Stromal cell of bone marrow (primary cell): ENCODE measurements at places on chromosomes 3 and 15.
A peak's percentile ranks its signal among the peaks of the same experiment; 100 is the strongest.

- no peak for DNase-seq
Observed at GRCh38 chr15:96162322-96162721, 168.2 kb upstream of the NR2F2 start.

DNA sequence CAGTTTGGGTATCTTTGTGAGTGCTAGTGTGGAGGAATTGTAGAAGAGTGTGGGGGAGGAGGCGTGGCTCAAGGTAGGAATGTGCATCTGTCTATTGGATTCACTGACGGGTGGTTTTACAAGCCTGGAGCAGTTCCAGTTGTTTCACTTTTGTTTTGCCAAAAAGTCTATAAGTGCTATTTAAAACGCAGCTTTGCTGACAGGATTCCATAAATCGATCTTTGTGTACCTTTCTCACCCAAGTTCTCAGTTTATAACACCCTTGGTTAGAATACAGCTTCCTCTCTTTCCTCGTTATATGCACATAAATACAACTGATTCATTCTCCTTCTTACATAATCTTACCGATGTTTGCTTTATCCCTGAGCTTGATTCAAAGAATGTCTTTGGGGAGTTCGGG, 123.2 kb upstream of the UBE2E2 start:
- no peak for DNase-seq

- DNase-seq = no peak
Observed at GRCh38 chr3:179446501-179446900, 4.8 kb downstream of the GNB4 start.

GRCh38 chr15:91954292-91954691, 100.8 kb downstream of the SLCO3A1 start:
- DNase-seq = no peak

DNA sequence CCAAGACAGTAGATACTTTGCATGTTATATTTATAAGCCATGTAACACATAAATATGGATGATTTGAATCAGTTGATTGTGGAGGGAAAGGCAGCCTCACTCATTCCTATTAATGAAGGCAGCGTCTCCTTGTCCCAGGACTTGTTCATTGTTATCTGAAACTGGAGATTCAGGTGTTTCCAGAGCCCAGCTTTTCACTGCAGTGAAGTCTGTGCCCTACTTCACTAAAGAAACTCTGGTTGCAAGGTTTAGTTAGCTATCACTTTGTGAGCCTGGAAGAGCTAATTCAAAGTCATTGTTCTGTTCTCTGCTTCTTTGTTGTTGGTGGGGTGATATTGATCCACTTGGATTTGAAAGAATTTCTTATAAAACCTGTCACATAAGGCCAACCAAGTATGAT, 9.8 kb downstream of the NR2C2 start:
- DNase-seq = no peak

DNA sequence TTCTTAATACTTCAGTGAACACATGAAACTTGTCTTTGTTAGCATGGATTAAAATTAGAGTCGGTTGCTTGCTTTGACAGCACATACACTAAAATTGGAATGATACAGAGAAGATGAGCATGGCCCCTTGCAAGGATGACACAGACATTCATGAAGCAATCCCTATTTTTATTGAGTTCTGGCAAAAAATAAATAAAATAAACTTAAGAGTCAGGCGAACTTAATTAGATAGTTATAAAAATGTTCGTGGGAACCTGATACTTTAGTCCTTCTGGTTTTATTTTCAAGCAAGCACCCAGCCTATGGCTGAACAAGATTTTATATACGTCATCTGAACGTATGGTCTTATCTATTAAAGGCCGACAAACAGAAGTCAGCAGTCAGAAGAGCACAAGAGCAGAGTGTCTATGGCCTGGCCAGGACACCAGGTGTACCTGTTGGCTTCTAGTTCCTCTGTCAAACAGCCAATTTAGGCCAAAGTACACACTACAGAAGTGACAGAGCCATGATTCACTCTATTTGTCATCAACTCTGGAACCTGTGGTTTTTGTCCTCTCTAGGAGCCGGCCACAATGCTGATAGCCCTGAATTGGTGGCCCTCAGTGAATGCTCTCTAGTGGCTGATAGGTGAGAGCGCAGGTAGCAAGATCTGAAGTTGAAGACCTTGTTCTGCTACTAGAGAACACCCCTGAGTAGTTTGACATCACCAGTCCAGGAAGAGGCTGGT, 64.3 kb downstream of the LEO1 start:
- no peak for DNase-seq

DNA sequence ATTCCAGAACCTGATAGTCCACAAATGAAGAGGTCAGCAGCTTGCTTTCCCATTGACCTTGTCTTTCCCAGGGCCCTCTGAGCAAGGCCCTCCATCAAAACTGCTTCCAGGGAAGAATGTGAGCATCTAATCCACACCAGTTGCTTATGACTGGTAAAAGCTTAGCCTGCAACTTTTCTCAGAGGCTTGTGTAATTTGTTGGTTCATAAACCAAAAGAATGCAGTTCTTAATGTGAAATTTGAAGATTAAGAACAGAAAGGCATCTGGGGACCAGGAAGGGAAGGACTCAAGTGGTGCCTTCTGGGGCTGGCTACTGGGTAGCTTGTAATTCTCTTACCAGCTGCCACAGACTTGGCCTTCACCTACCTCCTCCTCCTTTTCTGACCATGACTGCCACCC, 60.9 kb upstream of the EIF1B start:
- DNase-seq = no peak

- DNase-seq = no peak
Observed at GRCh38 chr3:16058521-16058920, 116.0 kb upstream of the GALNT15 start.

- no peak for DNase-seq
Observed at GRCh38 chr3:42057561-42058211, 33.5 kb upstream of the TRAK1 start.

DNA sequence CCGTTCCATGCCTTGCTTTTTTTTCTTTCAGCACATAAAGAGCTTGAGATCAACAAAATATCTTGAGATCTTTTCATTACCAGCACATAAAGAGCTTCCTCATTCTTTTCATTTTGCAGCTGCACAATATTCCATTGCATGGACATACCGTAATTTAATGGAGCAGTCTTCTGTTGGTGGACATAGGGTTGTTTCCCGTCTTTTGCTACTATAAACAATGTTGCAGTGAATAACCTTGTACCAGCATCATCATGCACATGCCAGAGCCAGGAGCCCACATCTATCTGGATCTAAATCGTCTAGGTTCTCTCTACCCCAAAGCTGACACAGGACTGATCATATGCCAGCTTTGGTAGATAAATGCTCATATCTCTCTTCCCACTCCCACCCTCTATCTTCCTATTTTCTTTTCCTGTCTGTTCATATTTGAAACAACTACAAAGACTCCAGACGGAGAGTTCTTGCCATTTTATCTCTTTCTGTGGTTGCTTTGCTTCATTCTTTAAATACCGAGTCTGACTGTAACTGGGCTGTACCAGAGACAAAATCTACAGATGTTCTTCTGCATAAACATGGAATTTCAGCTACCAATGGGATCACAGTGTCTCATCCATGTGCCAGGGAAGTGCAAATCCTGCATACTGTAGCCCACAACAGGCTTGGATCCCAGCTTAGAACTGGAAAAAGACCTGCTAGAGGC, 47.1 kb upstream of the AKAP13 start:
- no peak for DNase-seq

- DNase-seq = no peak
Observed at GRCh38 chr3:192514754-192515663, 212.3 kb downstream of the FGF12 start.

DNA sequence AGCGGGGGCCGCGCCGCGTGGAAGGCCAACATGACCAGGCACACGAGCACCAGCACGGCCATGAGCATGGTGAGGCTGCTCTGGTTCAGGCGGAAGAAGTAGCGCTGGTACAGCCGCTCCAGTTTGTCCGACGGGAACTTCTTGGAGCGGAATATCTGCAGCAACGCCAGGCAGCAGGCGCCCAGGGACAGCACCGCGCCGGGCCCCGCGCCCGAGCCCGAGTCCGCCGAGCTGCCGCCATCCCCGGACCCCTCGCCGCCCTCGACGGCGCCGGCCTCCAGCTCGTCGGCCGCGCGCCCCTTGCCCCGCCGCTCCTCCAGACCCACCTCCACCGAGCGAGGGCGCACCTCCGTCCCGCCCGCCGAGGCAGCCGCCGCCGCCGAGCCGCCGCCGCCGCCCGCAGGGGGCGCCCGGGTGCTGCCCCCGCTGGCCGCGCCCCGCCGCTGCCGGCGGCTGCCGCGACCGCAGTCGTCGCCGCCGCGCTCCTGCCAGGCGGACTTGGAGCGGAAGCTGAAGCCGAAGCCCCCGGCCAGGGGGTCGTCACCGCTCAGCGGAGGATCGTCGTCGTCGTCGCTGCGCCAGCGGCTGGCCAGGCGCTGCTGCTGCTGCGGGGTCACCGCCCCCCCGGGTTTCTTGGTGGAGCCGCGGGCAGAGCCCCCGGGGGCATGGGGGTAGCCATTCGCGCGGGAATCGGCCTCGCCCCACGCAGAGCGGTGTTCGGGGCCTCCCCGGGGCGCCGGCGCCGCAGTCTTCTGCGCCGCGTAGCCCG, 957 bp downstream of the ADCY5 start:
- DNase-seq = no peak

DNA sequence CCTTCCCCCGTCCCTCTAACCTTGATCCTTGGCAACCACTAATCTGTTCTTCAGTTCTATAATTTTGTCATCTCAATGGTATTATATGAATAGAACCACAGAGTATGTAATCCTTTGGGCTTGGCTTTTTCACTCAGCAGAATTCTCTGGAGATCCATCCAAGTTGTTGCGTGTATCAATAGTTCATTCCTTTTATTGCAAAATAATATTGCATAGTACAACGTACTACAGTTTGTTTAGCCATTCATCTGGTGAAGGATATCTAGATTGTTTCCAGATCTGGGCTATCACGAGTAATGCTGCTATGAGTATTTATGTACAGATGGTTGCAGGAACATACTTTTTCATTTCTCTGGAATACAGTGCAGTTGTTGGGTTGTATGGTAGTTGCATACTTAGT, 76.2 kb downstream of the PLXNA1 start:
- DNase-seq = peak; percentile 33

GRCh38 chr3:38450853-38451252, 2.8 kb upstream of the ACVR2B start:
- no peak for DNase-seq

- DNase-seq = no peak
Observed at GRCh38 chr3:146969356-146969755, 364.2 kb upstream of the PLSCR5 start.

GRCh38 chr3:38454178-38454883, 641 bp downstream of the ACVR2B start:
- no peak for DNase-seq

- no peak for DNase-seq
Observed at GRCh38 chr3:38549957-38550840, 54.1 kb downstream of the EXOG start.
